Activated CD4-positive, alpha-beta memory T cell treated with anti-CD3 and anti-CD28 coated beads for 36 hours (primary cell): ENCODE measurements at places on chromosomes 2 and 18. TPM values are rescaled to one million over a fixed set of nuclear protein-coding genes. Genes with fewer than 3 reads are reported as not detected.
A peak's percentile ranks its signal among the peaks of the same experiment; 100 is the strongest.

The CFAP53 gene
- 0.48 TPM for total RNA-seq

The MEP1B gene
- not detected for total RNA-seq

The SNORC gene
- total RNA-seq = 1.7 TPM

The KCNJ3 gene
- total RNA-seq = not detected

The PIEZO2 gene
- not detected for total RNA-seq

The NPC1 gene
- total RNA-seq = 39.3 TPM

The CGREF1 gene
- 2.9 TPM for total RNA-seq

The CNGA3 gene
- not detected for total RNA-seq

The OR6B2 gene
- not detected for total RNA-seq

The HNMT gene
- total RNA-seq = not detected

DNA sequence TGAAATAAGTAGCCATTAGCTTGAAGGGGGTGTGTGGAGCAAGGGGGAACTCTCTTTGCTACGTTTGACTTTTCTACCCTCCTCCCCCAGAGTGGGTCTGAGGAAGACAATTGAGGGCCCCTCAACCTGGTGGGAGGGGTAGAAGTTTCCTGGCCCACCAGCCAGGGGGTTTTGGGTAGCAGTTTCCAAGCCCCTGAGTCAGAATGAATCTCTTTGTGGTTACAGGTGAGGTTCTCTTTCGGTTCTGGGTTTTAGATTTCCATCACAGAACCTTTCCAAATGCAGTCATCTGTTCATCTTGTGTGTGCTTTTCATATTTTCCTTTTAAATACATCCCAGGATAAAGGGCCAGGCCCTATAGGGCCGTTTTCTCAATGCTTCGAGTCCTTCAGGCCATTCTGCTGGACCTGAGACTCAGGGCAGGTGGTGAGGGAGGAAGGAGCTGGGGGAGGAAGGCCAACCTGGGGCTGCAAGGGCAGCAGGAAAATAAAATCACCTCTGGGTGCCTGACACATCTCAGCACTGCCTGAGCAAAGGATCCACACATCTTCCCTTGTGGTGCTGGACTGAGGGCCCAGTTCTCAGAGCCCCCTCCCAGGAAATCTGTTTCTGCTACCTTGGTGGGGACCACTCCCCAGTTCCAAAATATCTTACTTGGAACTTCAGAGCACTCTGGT is 4.7 kb downstream of the LBH start:
- no peaks in the 10 kb centered on the region for H3K27me3 ChIP-seq
- peak overlapping the region; percentile 48 for H3K4me3 ChIP-seq

GRCh38 chr2:78068808-78069207 is 546.6 kb upstream of the LRRTM4 start:
- no peak for DNase-seq
- H3K27ac ChIP-seq = no peak overlapping the region
- H3K4me1 ChIP-seq = no peaks in the 10 kb centered on the region
- H3K27me3 ChIP-seq = no peaks in the 10 kb centered on the region
- H3K4me3 ChIP-seq = no peak overlapping the region

GRCh38 chr18:55861266-55861665 is 273.3 kb upstream of the TCF4 start:
- no peak for DNase-seq
- H3K27me3 ChIP-seq = no peaks in the 10 kb centered on the region
- H3K27ac ChIP-seq = no peak overlapping the region
- no peaks in the 10 kb centered on the region for H3K36me3 ChIP-seq

GRCh38 chr18:44781886-44782285 is 101.2 kb downstream of the SETBP1 start:
- H3K27me3 ChIP-seq = peaks cover 8% of the 10 kb centered on the region
- no peaks in the 10 kb centered on the region for H3K36me3 ChIP-seq
- no peak overlapping the region for H3K27ac ChIP-seq
- no peak overlapping the region for H3K4me3 ChIP-seq
- H3K4me1 ChIP-seq = peaks cover 6% of the 10 kb centered on the region
- DNase-seq = no peak

GRCh38 chr2:69299772-69300516 is 87.1 kb downstream of the GFPT1 start:
- no peak for DNase-seq
- H3K27ac ChIP-seq = no peak overlapping the region
- no peaks in the 10 kb centered on the region for H3K36me3 ChIP-seq

DNA sequence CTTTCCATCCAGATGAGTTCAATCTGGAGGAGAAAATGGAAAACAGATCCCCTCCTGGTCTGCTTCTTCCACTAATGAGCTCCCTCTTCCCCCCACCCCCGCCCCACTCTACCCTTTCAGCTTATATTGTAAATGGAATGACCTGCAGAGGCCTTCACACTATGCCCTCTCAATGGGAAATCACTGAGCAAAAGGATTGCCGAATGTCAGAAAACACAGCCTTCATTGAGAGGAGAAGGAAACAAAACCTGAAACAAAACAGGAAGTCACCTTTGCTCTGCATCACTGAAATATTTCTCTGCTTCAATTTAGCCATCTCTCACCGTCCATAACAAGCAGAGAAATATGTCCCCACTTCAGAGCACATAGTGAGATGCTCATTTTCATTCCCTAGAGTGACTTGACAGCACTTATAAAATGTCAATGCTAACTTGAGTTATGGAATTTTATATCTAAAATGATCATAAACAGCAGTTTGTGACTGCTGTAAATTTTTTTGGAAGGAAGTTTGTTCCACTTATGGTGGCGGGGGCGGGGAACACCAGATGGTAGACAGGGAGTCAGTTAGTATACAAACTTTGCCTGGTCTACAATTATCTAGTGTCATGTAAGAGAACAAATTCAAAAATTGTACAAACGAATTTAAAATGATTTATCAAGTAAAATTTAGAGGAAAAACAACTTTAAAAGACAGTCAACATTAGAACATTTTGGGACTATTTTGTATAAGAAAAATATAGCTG is 1.8 kb upstream of the FRZB start:
- DNase-seq = no peak
- H3K36me3 ChIP-seq = no peaks in the 10 kb centered on the region
- peaks cover 61% of the 10 kb centered on the region for H3K27me3 ChIP-seq
- peaks cover 23% of the 10 kb centered on the region for H3K4me1 ChIP-seq
- no peak overlapping the region for H3K27ac ChIP-seq
- no peak overlapping the region for H3K4me3 ChIP-seq

DNA sequence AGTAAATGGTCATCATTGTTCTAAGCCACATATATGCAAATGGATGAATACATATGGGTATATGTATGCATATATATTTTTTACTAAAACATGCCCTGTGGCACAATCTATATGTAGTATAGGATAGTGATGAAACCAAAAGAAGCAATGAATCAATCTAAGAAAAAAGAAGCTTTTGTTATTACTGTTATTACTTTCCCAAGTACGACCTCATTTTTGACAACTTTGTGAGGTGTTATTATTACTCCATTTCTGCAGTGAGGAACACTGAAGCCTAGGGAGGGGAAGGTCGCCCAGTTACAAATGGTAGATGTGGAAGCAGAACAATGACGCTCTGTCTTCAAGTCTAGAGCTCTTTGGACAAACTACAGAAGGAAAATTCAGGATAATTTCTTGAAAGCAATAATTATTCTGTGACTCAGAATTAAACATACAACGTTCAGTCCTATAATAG is 38.3 kb downstream of the STAT4 start:
- DNase-seq = no peak
- H3K27ac ChIP-seq = peak overlapping the region; percentile 21
- H3K4me1 ChIP-seq = peaks cover 87% of the 10 kb centered on the region
- H3K27me3 ChIP-seq = no peaks in the 10 kb centered on the region
- H3K4me3 ChIP-seq = no peak overlapping the region

GRCh38 chr18:41517142-41517541 is 437.9 kb upstream of the PIK3C3 start:
- H3K36me3 ChIP-seq = no peaks in the 10 kb centered on the region
- no peak for DNase-seq
- no peak overlapping the region for H3K27ac ChIP-seq
- H3K27me3 ChIP-seq = no peaks in the 10 kb centered on the region

DNA sequence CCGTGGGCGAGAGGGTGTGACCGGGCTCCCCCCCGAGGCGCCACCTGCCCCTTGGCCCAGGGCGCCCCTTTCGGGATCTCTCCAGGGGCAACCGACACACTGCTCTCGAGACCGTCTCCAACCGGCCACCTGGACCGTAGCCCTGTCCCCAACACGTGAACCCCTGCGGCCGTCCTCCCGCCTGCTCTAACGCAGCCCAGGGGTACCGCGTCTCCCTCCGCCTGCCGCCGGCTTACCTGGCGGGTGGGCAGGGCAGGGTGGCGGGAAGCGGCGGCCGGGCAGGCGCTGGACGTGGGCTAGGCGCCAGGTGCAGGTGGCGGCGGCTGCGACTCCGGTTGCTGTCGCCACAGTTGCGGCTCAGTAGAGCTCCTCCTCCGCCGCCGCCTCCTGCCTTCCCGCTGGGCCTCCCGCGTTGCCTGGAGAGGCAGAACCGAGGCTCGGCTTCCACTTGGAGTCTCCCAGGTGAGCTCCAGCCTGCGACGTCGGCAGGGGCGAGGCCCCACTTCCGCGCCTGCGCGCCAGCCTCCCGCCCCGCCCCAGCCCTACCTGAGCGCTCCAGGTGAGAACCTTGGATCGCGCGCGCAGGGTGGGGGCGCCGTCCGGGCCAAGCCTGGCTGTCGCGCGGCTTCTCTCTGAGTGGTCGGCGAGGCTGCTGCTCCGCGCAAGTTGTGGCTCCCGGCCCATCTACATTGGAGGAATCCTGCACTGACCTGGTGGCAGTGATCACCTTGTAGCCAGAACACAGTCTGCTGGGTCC is at the start of gene GALNT3:
Gene GALNT3, minus strand, starts transcription at position 469 of the 757 bp plus-strand sequence. CDS start 23,547 bp downstream, outside the sequence.
- H3K27ac ChIP-seq = peak within 1 kb of the TSS; percentile 71
- DNase-seq = peak; percentile 43
- peaks cover 16% of the 10 kb centered on the region for H3K4me1 ChIP-seq
- H3K27me3 ChIP-seq = peaks cover 22% of the 10 kb centered on the region
- H3K4me3 ChIP-seq = peak within 1 kb of the TSS; percentile 84
- H3K36me3 ChIP-seq = no peaks in the 10 kb centered on the region

DNA sequence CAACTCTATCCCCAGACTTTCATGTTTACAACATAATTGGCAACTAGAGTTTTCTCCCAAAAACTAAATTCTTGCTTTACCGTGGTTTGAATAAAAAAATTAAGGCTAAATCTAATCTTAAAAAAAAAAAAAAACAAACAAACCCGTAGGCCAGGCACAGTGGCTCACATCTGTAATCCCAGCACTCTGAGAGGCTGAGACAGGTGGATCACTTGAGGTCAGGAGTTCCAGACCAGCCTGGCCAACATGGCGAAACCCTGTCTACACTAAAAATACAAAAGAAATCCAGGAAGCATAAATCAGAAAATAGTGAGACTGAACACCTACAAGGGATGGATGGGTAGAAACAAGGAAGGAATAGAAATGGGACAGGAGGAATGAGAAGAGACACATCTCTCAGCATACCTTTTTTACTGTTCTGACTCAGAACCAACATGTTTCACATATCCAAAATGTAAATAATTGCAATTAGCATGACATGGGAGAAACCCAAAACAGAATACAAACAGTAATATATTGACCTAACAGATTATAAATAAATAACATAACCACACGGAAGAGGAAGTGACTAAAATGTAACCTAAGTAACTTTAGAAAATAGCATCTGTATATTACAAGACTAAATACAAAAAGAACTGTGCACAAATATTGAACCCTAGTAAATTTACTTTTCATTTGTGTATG is 17.5 kb downstream of the MGAT4A start:
- no peak for DNase-seq
- H3K36me3 ChIP-seq = peaks cover 10% of the 10 kb centered on the region
- H3K4me1 ChIP-seq = peaks cover 88% of the 10 kb centered on the region
- H3K27ac ChIP-seq = peak overlapping the region; percentile 24
- no peaks in the 10 kb centered on the region for H3K27me3 ChIP-seq

DNA sequence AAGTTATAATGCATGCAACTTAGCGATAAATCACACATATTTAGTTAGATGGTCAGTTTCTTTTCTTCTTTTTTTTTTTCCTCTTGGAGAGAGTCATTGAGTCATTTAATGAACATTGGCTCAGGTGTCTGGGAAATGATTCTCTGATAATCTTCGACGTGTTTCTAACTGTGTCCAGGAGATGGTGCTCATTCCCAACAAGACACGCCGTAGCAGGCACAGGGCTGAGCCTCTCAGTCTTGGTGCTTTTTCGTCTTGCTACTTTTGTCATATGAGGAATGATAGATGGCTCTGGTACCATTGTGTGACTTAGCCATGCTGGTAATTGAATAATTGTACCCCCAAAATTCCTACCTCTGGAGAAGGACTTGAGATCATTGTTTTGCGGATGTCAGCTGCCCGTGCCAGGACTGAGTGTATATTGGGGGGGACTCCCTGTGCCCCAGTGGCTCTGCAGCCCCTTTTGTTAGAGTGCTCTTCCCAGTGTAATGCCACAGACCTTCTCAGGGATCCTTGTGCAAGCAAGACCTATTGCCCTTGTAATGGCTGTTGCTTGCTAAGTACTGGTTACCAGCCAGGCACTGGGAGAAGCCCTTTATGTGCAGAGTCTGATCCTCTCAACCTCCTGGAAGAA is 107.6 kb upstream of the CYRIA start:
- no peaks in the 10 kb centered on the region for H3K36me3 ChIP-seq
- no peak overlapping the region for H3K4me3 ChIP-seq
- peak; percentile 16 for DNase-seq
- peaks cover 13% of the 10 kb centered on the region for H3K27me3 ChIP-seq

DNA sequence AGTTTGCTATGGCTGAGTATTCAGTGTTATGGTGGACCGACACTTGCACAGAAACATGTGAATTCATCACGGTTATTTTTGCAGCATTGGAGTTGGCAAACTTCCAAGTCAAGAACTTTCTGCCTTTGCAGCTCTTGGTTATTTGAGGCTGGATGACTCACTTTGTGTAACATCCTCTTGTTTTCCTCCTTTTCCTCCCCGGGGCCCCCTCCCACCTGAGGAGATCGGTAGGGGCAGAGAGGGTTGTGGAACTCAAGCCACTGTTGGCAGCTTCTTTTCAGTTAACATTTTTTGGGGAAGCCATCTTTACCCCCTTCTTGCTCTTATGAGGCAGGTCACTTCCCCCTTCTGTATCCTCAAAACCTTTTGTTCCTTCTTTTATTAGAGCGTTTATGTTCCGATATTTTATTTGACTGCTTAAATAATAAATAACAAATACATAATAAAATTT is 48.6 kb downstream of the DDX1 start:
- H3K27ac ChIP-seq = no peak overlapping the region
- H3K4me3 ChIP-seq = no peak overlapping the region
- no peaks in the 10 kb centered on the region for H3K27me3 ChIP-seq
- H3K4me1 ChIP-seq = no peaks in the 10 kb centered on the region
- peaks cover 39% of the 10 kb centered on the region for H3K36me3 ChIP-seq

- H3K36me3 ChIP-seq = no peaks in the 10 kb centered on the region
- H3K27ac ChIP-seq = peak overlapping the region; percentile 59
- no peak overlapping the region for H3K4me3 ChIP-seq
- DNase-seq = no peak
- no peaks in the 10 kb centered on the region for H3K27me3 ChIP-seq
Measured at GRCh38 chr2:202690321-202690900, 55.6 kb downstream of the FAM117B start.

GRCh38 chr2:218093879-218094278 is 24.8 kb downstream of the RUFY4 start:
- H3K27me3 ChIP-seq = peaks cover 1% of the 10 kb centered on the region
- no peaks in the 10 kb centered on the region for H3K4me1 ChIP-seq
- no peak for DNase-seq
- H3K27ac ChIP-seq = no peak overlapping the region
